ENCODE measurements at places on chromosomes 12 and 14. TPM values are rescaled to one million over a fixed set of nuclear protein-coding genes. Genes with fewer than 3 reads are reported as not detected.

Gene GALNT8
- total RNA-seq: 0.84 TPM

Gene MYO1A
- total RNA-seq: 1.4 TPM

Gene RPL10L
- total RNA-seq: not detected

Gene GABARAPL1
- 17.0 TPM for total RNA-seq

Gene BCL11B
- total RNA-seq: 70.6 TPM

Gene RNF212B
- total RNA-seq: not detected

Gene TOX4
- 71.1 TPM for total RNA-seq

Gene TPPP2
- total RNA-seq: not detected

DNA sequence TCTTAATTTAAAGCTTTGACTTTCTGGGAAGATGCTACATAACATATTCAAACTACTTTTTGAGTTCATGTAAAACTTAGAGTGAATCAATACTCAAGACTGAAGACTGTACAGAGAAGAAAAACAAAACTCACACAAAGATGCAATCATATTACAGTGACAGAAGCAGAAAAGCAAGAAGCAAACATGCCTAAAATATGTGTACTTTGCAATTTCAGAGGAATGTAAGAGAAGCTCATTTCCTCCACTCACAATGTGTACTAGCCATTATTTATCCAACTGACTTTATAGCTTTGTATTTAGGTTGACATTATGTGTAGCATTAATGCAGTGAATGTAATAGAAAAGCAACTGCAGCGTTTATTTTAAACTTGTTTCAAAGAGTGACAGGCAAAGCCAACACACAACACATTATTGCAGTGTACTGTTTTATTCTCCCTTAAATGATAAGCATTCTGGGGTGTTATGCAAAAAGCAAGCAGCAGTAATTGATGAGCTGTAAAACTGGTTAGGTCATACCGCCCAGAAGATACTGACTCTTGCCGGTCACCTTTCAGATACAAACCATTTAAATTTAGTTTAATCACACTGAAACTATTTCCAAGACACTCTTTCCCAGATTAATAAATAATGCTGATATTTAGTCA is 88.2 kb upstream of the PAWR start:
- DNase-seq: no peak

GRCh38 chr14:30875788-30876053 is 1.4 kb downstream of the COCH start:
- no peak for DNase-seq

DNA sequence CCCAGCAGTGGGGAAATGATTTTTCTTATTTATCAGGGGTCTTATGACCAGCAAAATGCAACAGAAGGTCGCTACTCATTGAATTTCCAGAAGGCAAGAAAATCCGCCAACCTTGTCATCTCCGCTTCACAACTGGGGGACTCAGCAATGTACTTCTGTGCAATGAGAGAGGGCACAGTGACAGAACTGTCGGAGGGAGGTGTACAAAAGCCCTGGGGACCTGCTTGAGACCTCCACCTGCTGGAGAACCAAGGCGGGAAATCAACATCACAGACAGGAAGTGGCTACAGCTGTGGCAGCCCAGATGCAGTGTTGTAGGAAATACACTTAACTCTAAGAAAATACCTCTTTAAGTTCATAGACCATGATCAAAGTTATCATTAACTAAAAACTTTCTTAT is 250.9 kb upstream of the OR4E1 start:
- DNase-seq: peak; percentile 83

GRCh38 chr12:113005762-113006161 is 27.4 kb downstream of the OAS2 start:
- no peak for DNase-seq

- peak; percentile 34 for DNase-seq
Observed at GRCh38 chr14:31926123-31926522, 151.0 kb upstream of the ARHGAP5 start.

DNA sequence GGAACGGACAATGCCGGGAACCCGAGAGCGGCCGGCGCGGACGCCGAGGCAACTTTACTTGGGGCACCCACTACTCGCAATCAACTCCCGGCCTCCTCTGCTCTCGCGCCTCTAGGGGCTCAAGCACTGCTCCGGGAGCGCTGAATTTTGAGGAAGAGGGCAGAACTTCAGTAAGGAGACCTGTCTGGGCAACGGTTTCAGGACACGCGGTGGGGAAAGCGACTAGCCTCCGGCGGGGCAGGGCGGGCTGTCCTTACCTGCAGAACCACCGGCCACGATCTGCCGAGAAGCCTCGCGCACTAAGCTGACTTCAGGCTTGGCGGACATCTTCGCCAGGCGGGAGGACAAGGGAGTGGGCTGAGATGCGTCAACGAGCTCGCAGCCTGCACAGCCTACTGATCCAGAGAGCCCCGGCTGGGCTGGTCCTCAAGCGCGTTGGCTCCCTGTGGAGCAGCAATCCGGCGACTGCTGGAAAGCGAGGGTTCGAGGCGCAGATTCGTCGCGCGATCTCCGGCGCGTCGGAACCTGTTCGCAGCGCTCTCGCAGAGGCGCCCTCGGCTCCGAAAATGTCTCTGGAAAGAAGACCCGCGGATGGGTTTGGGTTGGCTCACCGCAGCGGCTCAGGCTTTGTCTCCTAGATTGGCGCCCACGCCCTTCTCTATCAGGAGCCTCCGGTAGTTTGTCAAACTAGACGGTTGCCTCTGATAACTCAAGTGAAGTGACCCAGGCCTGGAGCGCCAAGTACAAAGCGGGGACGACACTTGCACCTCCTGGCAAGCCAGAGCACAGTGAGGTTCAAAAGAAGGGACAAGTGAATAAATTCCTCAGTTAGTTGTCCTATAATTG is at the start of gene SLC25A21:
TSS of gene SLC25A21 (minus strand) at position 583 of the 846 bp plus-strand sequence.
- no peak for DNase-seq

DNA sequence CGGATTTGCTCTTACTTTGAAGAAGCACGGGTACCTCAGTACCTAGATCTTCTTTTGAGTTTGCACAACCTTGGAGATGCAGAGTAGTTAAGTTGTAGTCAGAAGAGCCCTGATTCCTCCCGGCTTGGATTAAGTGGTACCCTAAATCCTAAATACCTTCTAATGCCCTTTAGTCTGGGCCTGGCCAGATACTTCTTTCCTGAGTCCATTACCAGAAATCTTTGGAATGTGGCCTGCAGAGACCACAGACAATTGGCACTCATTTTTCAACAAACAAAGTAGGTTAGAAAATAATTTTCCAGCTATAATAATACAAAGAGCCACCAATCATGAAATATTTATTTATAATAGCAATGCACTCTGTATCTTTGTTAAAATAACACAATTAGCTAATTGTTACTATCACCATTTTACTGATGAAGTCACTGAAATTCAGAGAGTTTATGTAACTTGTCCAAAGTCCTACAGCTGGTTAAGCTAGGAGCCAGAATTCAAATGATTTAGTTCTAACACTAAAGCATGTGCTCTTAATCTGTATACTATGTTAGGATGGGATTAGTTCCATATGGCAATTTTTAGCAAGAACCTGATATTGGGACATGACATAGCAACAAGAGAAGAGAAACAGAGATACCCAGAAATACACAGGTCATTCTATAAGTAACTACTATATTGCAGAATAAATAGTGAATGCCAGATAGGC is 132.1 kb upstream of the PDZRN4 start:
- DNase-seq: no peak

GRCh38 chr14:46550836-46551235 is 100.7 kb downstream of the RPL10L start:
- no peak for DNase-seq

DNA sequence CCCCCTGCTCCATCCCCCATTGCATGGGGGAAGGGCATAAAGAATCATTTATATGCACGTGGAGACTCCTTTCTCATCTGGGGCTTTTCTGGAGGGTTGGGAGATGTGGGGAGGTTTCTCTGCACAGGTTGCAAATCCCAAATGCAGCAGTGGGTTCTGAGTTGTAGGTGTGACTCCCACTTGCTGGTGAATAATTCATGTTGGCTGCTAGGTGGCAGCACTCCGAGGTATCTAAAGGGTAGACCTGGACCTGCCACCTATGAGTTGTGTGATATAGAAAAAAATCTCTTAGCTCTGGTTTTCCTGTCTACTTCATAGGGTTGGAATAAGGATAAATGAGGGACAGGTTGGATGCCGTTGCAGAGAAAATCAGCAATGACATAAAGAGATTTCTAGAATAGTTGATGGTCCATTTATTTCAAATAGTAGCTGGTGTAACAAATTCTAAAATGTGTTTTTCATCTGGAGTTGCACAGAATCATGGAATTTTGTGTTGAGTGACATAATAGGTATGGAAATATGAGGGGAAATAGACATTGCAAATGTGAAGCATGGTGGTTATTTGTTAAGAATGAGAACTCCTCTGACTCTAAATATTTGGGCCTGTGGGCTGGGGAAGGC is 4.6 kb downstream of the MARCHF9 start:
- DNase-seq: peak; percentile 67

All from activated CD8-positive, alpha-beta T cell treated with anti-CD3 and anti-CD28 coated beads, Interleukin-2, amount 10 ng/mL, durations not matched to agents 7 days and 5 days (primary cell).